ENCODE measurements at places on chromosomes 4 and X. TPM values are rescaled to one million over a fixed set of nuclear protein-coding genes. Genes with fewer than 3 reads are reported as not detected.

Gene TMSB15B
- total RNA-seq, result 6.3 TPM

GRCh38 chr4:148114436-148114835 is 327.8 kb downstream of the NR3C2 start:
- DNase-seq, result no peak

DNA sequence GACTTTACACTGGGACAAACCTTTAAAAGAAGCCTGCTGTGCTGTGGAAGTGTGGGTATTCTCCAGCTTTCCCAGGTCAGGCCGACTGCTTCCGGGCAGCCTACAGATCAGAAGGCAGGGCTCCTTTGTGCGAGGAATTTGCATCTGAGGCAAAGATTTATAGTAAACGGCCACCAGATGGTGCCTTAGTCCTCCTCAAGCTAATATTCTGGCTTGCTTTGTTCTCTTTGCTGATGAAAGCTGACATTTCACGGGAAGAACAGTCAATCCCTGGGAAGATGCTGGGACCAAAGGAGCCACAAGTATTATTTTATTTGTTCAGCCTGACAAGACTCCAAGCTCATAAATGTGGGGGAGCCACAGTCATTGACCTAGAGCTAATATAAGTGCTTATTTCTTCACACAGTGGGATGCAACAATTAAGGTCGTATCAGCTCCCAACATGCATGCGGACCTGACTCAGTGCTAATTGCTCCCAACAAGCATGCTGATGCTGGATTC is 120.7 kb upstream of the TRIM2 start:
- DNase-seq, result peak; percentile 60

GRCh38 chrX:154727871-154728270 is 23.0 kb downstream of the GAB3 start:
- DNase-seq, result peak; percentile 67

DNA sequence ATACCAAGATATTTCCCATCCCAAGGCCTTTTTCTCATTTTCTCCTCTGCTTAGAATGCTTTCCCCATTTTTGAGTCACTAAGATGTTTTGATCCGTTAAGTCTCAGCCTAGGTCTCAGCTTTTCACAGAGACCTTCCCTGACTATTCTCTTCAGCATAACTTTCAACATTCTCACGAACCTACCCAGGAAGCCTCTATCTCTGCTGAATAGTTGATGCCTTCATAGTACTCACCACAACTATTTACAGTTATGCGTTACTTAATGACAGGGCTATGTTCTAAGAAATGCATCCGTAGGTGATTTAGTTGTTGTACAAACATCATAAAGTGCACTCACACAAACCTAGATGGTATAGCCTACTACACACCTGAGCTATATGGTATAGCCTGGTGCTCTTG is 64.5 kb downstream of the ARL9 start:
- DNase-seq, result peak; percentile 79

Gene POLN
- total RNA-seq, result 3.6 TPM

DNA sequence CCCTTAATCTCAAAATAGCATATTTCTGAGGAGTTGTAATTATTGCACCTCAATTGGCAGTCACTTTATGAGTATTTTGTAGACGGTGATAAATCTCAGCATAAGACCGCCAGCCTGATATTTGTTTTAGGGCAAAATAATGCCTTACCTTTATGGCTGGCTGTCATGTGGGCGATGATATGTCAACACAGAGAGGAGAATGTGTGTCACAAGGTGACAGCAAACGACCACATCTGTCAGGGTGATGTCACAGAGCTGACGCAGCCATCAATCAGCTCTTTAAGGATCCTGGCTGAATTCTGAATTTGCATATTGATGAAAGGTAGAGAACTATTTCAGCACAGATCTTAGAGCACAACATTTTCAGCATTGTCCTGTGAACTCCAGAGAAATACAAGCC is 209.7 kb downstream of the CEP135 start:
- DNase-seq, result no peak

Gene OTC
- total RNA-seq, result not detected

Gene UGT2A3
- not detected for total RNA-seq

Gene CPZ
- 6.3 TPM for total RNA-seq

DNA sequence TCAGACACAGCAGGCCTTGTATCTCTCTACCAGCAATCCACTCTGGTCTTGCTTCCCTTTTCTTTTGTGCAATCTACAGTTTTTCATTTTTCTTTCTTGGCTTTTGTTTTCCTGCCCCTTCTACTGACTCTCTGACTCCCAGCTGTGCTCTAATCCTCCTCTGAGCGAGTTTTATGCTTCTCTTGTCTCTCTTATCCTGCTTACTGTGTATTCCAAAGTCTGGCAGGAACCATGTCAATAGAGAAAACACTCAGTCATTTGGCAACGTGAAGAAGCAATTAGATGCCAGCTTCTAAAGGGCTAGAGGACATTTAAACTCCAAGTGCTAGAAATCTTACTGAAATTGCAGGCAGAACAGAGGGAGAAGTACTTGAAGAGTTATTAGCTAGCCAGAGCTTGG is 984.6 kb upstream of the TENM3 start:
- no peak for DNase-seq

GRCh38 chrX:10157543-10157942 is 768 bp downstream of the CLCN4 start:
- peak; percentile 56 for DNase-seq

GRCh38 chr4:181825564-181825963 is 417.6 kb upstream of the TENM3 start:
- DNase-seq, result no peak

DNA sequence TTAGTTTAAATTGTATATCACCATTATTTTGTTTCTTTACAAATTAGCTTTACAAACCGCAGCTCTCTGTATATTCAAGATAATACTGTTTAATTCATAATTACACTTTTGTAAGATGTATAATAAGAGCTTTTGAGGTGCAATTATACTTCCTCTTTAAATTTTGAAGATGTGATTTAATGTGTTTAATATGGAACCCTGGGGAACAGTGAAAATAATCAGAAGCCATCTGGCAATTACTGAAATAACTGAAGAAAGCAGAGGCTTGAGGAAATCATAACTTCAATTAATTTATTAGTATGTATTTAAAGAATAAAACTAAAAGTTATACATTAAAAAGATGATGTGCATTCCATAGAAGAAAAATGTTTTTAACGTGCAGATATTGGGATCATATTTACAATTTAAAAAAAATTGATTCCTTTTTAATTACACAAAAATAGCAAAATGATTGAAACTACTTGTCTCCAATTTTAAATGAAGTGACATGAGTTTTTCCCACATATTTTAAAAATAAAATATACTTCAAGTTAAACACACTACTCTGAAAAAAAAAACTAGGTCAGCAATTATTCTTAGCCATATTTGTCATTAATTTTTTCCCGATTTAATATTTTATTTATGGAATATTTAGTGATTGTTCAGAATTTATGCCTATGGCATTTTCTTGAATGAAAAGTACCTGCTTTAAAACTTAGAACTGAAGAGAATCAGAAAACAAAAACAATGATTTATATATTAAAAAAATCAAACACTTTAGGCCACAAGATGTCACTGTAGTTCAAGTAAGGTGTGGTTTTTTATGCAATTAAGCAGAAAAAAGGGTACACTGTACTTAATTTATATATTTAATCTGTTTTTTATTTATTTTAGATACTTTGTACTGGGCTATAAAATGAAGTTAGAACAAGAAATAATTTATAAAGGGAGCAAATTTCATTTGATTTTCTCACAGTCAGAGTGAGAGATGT is 942.7 kb upstream of the NDST4 start:
- DNase-seq, result peak; percentile 3

Gene ENPEP
- total RNA-seq, result 0.67 TPM

- no peak for DNase-seq
These were observed 136.8 kb downstream of the C4orf33 start for GRCh38 chr4:129232589-129233337.

Gene FGFBP2
- total RNA-seq, result not detected

Gene INTS6L
- 8.7 TPM for total RNA-seq

Gene CSN1S1
- total RNA-seq, result not detected

DNA sequence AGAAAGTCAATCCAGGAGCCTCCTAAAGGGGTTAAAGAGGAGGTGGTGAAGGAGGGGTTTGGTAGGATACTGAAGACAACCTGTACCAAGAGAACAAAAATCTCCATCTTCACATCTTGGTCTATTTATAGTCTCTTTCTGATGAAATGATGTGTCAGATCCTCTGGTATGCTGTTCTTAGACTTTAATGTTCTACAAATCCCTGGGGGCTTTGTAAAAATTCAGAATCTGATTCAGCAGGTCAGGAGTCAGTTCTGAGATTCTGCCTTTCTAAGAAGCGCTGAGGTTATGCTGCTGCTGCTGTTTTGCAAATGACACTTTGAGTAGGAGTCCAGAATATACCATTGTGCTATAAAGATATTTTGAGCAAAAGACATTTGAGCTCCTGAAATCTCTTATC is 172.9 kb upstream of the GLRA2 start:
- DNase-seq, result no peak

Gene CLDN34
- total RNA-seq, result not detected

DNA sequence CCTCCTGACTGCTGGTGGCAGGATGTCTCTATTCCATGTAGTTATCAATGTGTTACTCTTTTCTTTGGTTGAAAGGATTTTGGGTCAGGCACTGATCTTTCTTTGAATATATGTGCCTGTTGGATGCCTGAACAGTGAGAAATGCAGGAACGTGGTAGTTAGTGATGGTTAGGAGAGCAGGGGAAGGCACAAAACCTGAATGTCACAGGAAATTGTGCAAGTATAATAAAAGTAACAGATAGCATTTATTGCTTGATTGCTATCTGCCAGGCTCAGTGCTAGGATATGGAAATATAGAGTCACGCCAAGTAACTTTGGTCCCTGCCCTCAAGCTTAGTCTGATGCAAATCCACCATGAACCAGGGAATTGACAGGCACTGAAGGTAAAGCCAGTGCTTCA is 219.8 kb upstream of the FAT1 start:
- no peak for DNase-seq

DNA sequence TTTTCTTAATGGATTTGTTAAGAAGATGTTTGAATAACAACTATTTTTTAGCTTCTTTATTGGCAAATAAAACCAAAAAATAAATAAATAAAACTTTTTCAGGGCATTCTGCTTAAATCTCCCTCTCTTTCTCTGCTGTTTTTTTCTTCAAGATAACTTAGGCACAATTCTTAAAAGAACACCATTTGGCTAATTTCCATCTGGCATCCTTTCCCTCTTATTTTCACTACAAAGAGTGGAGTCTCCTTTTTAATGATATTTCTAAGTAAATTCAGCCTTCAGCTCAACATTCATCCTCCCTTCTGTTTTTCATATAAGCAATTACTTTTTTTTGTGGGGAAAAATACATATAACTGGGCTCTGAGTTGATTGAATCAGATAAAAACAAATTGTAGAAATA is 88.1 kb downstream of the PCDH7 start:
- no peak for DNase-seq

Gene EMCN
- total RNA-seq, result not detected

DNA sequence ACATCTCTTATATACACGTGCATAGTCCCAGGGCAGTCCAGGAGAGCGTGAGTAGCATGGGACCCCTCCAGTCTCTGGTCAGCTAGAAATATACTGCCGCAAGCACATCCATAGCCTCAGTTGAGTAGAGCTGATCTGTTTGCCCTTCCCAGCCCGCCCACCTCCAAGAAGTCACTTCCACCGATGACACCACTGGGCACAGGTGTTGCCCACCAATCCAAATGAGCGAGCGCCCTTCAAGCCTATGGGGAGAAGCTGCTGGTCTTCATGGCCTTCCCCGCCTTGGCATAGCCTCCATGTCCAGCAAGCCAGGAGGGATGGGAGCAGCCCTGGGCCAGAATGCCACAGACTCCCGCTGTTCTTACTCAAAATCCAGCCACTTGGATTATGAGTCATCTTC is 10.2 kb downstream of the DUSP9 start:
- DNase-seq, result no peak

- no peak for DNase-seq
These were observed 119.5 kb downstream of the GLRA3 start for GRCh38 chr4:174709526-174709925.

DNA sequence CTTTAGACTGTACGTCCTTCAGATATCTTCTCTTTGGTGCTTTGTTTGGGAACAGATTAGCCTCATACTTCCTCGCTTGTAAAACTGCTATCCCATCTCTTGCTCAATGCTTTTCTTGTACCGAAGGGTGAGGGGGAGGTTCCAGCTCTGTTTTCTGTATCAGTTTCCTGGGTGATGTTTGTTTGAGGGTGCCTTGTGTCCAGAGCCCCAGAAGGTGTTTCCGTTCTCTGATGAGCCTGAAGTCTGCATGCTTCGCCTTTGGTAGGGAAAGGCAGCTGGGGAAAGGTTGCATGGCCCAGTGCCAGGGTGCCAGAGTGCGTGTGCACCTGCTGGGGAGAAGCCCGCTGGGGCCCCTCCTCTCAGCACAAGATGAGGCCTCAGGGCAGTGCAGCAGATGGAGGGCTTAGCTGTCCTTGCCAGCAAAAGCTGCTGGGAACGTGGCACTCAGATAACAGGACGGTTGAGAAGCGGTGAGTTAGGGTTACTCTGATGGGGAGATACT is 73.7 kb downstream of the TBL1X start:
- DNase-seq, result no peak

- DNase-seq, result no peak
These were observed 73.7 kb upstream of the STIM2 start for GRCh38 chr4:26786916-26787315.

Gene KLB
- not detected for total RNA-seq

Gene MSN
- 369 TPM for total RNA-seq

DNA sequence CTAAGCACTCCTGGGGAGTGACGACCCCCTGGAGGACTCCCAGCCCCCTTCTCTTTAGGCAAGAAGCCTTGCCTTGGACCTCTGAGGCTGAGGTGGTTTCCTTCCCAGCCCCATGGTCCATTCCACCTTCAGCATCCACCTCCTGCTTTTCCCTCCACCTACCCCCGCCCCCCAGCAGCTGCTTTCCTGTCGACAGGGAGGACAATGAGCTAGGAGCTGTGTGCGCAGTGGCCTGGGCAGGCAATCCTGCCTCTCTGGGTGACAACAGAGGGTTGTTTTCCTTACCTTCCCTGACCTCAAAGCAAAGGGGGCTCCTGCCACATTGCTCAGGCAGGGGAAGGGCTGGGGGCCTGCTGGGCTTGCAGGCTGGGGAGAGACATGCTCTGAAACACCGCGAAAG is 123.5 kb downstream of the BCOR start:
- DNase-seq, result no peak

Gene DGKK
- total RNA-seq, result 0.05 TPM

GRCh38 chr4:138405934-138406567 is 163.9 kb upstream of the SLC7A11 start:
- DNase-seq, result peak; percentile 51

GRCh38 chr4:142088906-142089305 is 452.5 kb downstream of the IL15 start:
- DNase-seq, result peak; percentile 69

Gene PNMA6F
- not detected for total RNA-seq

GRCh38 chr4:56657128-56657527 is 24.0 kb downstream of the HOPX start:
- DNase-seq, result no peak
